Amniotic epithelial cell (primary cell): ENCODE measurements at places on chromosomes 4 and X.

GRCh38 chr4:54659313-54659712 lies 1.6 kb downstream of the KIT start:
- peak; percentile 3 for DNase-seq

DNA sequence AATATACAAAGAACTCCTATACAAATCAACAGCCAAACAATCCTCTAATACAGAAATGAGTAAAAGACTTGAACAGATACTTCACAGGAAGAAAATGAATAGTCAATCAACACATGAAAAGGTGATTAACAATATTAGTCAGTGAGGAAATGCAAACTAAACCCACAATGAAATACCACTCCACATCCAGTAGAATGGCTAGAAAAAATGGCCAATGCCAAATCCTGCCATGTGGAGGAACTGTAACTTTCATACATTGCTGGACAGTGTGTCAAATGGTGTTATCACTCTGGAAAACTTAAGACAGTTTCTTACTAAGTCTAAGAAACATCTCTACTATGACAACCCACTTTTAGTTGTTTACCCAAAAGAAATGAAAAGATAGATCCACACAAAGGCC lies 59.5 kb downstream of the NSG1 start:
- peak; percentile 63 for DNase-seq

DNA sequence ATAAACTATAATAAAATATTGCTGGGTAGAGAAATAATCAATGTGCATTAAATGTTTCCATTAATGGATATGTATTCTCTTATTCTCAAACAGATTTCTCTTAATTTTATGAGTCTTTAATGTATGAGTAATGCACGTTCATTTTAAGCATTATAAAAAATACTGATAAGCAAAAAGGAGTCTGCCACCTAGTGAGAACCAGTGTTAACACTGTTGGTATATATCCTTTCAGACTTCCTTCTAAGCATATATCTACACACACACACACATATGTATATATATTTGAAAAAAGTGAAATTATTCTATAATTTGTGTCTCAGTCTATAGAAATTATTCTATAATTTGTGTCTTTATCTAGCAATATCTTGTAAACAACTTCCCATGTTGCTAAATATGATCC lies 49.9 kb upstream of the MTMR1 start:
- DNase-seq = peak; percentile 15

DNA sequence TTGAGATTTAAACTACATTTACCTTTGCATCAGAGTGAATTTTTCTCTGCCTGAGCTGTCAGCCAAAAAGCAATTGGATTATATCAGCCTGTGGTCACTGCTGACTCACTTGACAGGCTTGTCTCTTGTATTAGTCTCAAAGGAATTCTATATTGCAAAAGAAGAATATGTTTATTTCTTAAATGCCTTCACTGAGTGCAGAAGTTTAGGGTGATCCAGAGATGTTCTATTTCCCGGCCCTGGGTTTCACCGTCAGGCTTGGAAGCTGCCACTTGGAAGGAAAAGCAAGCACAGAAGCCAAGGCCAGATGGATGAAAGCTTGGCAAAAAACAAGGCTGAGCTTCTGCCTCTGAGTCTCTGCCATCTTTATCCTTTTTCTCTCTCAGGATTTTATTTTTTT lies 80.9 kb downstream of the FAM114A1 start:
- peak; percentile 94 for DNase-seq

DNA sequence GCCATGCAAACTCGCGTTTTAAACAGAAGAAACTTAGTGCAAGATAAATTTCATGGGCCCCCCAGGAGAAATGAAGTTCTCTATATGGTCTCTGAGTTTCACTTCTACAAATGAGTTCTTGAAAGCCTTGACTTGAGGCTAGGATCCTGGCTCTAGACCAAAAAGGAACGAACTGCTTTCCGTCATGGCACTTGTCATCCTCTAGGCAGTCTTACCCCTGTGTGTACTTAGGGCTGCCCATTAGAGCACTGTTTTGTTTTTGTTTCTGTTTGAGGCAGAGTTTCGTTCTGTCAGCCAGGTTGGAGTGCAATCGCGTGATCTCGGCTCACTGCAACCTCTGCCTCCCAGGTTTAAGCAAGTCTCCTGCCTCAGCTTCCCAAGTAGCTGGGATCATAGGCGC lies 29.0 kb downstream of the RNF4 start:
- no peak for DNase-seq

DNA sequence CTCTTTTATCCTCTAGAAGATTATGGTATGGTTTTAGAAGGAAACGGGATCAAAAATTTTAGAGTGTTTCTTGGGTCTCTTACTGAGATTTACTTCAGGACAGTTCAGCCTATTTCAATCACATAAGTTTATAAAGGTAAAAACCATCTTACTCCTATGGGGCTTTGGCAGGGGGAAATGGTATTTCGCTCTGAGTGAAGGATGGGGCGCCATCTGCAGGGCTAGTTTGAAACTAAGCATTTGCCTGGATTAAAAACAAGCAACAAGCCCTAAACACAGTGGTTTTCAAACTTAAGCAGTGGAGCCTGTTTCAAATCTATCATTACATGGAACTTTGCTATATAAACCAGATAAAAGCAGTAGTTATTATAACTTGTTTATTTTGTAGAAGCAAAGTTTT lies 361.5 kb upstream of the FMR1 start:
- no peak for DNase-seq

DNA sequence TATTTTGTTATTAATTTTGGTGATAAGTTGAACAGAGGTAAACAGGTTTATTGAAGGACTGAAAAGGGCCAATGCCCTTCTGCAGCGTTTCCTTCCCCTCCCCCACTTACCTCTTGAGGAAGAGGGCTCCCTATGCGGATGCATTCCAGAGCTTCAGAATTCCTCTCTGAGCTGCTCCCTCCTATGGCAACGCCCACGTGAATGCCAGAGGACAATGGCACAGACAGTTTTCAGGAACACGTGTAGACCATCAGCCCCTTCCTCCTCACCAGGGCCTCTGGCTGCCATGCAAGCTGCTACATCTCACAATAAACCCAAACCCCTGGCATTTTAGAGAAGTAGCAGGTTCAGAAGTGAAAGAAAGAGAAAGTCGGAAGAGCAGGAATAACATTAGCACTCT lies 127.9 kb downstream of the CHRDL1 start:
- no peak for DNase-seq

GRCh38 chr4:185232370-185232769 lies 23.0 kb downstream of the SNX25 start:
- peak; percentile 81 for DNase-seq

DNA sequence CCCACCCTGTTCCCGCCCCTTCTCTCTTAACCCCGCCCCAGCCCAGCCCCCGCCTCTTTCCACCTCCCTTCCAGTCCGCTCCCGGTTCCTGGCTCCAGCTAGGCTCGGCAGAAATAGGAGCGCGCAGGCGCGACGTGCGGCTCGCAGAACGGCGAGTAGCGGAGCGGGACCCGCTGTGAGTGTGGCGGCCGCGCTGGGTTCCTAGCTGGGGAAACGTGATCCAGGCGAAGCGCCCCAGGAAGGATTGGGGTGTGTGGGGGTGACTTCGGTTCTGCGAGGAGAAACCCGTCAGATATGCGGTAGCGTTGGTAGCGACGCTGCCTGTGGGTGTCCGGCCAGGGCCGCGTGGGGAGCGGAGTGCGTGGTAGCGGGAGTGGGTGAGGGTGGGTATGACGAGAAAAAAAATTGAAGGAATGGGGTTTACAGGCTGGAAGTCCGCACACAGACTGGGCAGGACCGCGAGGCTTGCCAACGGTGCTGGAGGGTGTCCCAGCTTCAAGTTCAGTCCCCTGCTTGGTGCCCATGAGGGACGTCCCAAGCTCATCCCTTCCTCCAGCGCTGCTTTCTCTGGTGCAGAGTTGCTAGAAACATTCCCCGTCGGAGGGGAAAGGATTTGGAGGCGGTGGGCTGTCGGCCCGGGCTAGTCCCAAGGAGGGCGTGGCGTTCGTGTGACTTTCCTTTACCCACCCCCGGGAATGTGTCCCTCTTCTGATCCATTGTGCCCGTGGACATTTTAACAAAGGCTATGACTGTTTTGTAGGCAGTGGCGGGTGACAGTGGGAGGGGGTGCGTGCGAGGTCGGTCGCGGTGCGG lies at the start of gene PRRG1:
PRRG1 (plus strand) TSS at position 144 of the 813 bp plus-strand sequence. CDS start 56,886 bp downstream, outside the sequence.
- peak; percentile 81 for DNase-seq

DNA sequence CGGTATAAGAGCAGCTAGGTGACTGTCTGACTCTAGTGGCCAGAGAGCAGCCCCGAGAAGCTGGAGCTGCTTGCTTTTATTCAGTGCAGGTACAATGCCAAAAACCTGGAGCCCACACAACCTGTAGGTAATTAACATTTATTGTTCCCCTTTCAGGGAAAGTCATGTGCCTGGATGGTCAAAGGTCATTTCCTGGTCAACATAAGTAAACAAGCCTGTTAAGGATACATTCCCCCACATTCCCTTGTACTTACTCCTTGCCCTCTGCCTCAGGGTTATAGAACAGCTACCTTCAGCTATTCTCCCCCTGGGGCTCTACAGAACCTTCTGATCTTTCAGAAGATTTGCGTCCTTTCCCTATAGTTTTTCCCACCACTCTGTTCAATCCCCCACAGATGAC lies 253.4 kb downstream of the TMA16 start:
- no peak for DNase-seq

DNA sequence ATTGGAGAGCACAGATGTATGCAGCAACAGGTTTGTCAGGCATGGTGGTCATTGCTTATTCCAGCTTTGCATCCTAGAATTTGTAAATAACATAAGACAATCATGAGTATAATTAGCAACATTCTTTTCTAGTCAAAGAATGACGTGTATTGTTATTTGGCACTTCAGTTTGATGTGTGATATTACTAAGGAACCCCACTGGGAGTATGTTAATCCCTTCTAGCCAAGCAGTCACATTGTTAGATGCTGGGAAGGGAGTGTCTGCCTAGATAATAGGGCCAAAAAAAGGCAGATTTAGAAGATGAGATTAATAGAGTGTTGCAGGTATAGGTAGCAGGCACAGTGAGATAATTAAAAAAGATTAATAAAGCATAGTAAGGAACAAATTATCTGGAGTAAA lies 159.2 kb upstream of the WDFY3 start:
- no peak for DNase-seq

DNA sequence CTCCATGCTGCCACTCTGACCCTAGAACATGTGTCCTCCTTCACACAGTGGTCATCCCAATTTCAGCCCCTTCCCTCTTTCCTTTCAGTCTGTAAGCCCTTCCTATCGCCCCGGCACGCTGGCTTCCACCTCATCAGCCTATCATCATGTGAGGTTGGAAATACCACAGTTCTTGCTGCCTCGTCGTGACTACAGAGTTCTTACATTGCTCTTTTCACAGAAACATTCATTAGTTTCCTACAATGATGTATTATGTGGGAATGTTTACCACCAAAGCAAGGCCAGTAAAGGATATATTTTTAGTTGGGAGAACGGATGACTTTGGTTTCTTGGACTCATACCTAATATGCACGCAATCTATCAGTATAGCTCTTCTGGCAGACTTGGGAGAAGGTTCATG lies 169.5 kb upstream of the BOD1L1 start:
- no peak for DNase-seq

GRCh38 chrX:33138677-33139249 lies 72.6 kb downstream of the DMD start:
- DNase-seq = peak; percentile 64

DNA sequence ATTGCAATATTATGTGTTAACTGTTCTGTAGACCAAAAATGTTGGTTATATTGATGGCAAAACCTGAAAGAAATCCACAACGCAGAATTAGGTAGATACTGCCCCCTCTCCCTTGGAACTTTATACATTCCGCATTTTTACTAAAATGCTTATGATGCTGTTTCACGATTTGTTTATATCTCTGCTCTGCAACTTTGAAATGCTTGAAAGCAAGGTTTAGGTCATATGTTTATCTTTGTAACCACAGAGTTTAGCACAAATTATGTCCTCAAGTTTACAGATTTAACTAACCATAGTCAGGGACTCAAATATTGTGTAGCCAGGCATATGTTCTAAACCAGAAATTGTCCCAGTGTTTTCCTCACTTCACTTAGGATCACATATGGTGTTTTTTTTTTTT lies 66.1 kb upstream of the H2AZ1 start:
- peak; percentile 54 for DNase-seq

GRCh38 chrX:153245288-153245731 lies 66.2 kb downstream of the MAGEA1 start:
- DNase-seq = peak; percentile 33

- DNase-seq = peak; percentile 66
These were observed 115.5 kb downstream of the FNIP2 start for GRCh38 chr4:158884280-158884679.

- DNase-seq = peak; percentile 1
These were observed 730.8 kb downstream of the IL1RAPL1 start for GRCh38 chrX:29318012-29318411.

GRCh38 chrX:70478526-70479245 lies 34.1 kb downstream of the DLG3 start:
- DNase-seq = peak; percentile 27

GRCh38 chrX:155766321-155766720 lies 114.8 kb upstream of the VAMP7 start:
- DNase-seq = no peak

- no peak for DNase-seq
These were observed 157.1 kb upstream of the FTHL17 start for GRCh38 chrX:31228909-31229308.

DNA sequence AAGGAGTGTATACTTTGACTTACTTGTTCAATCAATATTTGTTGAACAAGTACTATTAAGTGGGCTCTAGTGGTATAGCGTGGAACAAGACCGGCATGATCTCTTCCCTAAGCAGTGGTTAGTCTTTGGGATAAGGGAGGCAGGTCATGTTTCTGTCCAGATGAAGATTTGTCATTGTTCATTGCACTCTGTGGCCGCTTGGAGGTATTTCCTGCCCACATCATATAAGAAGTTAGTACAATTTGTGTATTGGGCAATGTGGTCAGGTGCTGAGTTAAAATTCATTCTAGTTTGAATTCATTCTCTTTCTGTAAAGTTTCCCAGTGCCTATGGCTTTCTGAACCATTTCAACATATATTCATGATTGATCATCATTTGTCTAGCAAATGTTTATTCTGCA lies 101.1 kb upstream of the SHISA3 start:
- no peak for DNase-seq

DNA sequence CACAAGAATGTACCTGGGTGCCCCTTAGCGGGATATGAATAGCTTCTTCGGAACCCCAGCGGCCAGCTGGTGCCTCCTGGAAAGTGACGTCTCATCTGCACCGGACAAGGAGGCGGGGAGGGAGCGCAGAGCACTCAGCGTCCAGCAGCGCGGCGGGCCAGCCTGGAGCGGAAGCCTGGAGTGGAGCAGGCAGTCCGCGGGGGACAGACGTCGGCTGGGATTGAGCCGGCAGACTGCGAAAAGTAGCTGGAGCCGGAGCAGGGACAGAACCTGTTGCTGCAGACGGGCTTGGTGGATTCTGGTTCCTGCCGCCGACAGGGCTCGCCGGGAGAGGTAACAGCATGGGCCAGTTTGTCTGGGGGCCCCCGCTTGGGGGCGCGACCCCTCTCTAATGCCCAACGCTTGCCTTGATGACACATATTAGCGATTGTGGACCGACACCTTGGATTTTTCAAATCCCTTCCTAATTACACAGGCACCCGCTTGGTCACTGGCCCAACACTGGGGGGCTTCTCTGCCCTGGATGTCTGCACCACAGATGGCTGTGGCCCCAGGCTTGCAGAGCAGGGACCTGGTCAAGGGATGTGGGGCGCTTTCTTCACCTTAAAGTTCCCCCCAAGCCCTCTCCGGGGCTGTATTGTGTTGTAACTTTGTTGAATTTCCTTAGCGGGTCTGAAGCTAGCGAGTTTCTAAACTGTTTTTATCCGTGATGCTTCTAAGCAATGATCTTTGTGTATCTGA lies at the start of gene NPFFR2:
NPFFR2 (plus strand) TSS at position 133 of the 741 bp plus-strand sequence. CDS start 96,592 bp downstream, outside the sequence.
- DNase-seq = peak; percentile 31

GRCh38 chrX:39788521-39788920 lies 309.2 kb downstream of the BCOR start:
- DNase-seq = no peak
